ENCODE measurements at places on chromosomes 12 and 14. TPM values are rescaled to one million over a fixed set of nuclear protein-coding genes. Genes with fewer than 3 reads are reported as not detected.

- DNase-seq = no peak
Observed at GRCh38 chr14:61178226-61179060, 102.7 kb downstream of the TMEM30B start.

DNA sequence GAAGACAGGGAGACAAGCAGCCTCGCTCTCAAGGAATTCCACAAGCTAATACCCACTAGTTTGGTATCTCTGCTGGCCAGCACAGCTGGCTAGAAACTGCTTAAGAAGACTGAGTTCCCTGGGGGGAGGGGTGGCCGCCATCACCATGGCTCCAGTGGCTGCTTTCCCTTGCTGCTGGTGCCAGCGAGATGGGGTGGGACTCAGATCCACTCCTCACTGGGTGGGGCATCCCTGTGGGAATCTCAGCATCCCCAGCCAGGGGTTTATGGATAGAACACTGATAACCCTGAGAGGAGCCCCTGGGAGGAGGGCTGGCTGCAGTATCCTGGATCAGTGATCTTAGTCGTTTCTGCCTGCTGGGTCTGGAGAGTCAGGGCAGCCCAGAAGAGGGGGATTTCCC is 170.6 kb upstream of the MDGA2 start:
- no peak for DNase-seq

- no peak for DNase-seq
Observed at GRCh38 chr12:65098364-65098763, 22.7 kb downstream of the WIF1 start.

- DNase-seq = no peak
Observed at GRCh38 chr12:52122540-52122871, 43.0 kb downstream of the SMIM41 start.

DNA sequence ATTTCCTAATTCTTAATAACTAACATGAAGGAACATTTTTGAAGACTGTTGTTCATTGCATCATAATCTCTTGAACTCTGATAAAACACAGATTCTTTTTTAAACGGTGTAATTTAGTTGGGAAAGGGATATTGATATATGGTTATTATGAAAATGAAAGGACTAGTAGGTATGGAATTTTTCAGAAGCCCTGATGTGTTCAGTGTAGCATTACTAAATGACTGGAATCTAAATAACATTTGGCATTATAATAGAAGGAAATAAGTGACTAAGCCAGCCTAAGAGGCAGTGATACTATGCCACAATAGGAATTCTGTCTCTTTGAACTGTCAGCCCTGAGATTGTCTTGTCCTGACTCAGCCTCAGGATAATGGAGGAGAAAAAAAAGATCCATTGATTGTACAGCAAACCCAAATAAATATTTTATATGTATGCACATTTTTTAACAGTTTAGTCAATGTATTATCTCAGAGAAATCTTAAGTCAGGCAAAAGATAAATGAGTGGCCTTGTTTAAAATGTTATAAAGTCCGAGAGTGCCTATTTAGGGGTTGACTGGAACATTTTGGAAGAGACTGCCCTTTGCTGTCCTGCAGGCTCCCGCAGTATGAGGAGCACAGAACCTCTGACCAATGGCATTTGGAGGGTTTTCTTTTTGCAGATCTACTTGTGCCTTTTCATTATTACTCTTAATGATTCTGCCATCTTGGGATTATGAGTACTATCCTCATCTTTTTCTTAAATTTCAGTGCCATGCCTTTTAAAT is 271.2 kb downstream of the EGLN3 start:
- no peak for DNase-seq

DNA sequence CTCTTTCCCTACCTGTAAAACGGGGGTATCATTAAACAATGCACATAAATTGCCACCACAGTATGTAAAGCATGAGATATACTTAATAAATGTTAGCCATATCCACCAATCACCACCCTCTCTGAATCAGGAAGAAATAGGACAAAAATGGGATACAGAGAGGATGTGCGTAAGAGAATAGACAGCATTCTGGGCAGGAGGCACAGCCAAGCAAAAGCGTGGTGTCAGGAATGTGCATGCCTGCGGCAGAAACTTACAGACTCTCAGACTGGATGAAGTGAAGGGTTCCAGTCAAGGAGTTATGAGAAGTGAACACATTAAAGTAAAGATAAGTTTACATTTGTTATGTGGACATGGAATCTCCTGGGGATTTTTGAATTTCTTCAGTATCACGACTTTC is 121.7 kb upstream of the MDM1 start:
- no peak for DNase-seq

DNA sequence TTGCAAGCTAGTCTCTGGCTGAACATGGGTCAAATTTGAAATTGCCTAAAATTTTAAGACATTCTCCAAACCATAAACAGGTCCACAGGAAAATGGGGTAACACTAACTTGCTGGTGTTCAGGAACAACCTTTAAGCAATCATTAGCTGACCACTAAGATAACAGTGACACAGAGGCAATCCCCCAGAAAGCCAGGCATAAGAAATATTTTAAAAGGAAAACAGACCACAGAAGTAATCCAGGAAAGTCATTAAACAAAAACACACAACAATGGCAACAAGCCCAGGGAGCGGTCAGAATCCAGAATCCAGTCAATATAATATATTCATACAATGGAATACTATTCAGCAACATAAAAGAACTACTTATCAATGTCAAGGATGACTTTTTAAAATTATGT is 59.1 kb downstream of the LRP6 start:
- DNase-seq = no peak

DNA sequence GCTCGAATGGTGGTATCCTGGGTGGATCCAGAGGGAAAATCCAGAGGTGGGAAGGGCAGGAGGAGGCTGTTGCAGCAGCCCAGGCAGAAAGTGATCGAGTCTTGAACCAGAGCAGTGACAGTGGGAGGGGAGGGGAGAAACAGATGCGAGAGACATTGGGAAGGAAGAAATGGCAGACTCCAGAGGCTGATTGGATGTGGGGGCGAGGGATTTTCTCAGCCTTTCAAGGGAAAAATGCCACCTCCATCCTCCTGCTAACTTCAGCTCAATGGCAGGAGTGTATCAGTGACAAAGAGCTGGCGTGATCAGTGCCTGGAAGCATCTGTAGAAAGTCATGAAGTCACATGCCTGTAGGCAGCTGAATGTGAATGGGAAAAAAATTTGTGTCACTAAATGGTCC is 38.6 kb upstream of the NRXN3 start:
- DNase-seq = no peak

- DNase-seq = no peak
Observed at GRCh38 chr12:12439636-12440035, 82.8 kb downstream of the BORCS5 start.

- DNase-seq = no peak
Observed at GRCh38 chr12:124737040-124737419, 126.6 kb downstream of the SCARB1 start.

GRCh38 chr14:105323663-105324062 is 9.1 kb downstream of the PACS2 start:
- DNase-seq = no peak

DNA sequence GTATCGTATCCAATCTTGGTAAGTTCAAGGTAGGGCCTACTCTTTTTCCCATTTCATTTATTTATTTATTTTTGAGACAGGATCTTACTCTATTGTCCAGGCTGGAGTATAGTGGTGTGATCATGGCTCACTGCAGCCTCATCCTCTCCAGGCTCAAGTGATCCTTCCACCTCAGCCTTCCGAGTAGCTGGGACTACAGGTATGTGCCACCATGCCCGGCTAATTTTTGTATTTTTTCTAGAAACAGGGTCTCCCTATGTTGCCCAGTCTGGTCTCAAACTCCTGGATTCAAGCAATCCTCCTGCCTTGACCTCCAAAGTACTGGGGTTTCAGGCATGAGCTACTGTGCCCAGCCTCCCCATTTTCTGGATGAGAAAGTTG is 57.2 kb downstream of the CLMN start:
- DNase-seq = no peak

- DNase-seq = no peak
Observed at GRCh38 chr12:122023339-122024131, 1.9 kb downstream of the BCL7A start.

DNA sequence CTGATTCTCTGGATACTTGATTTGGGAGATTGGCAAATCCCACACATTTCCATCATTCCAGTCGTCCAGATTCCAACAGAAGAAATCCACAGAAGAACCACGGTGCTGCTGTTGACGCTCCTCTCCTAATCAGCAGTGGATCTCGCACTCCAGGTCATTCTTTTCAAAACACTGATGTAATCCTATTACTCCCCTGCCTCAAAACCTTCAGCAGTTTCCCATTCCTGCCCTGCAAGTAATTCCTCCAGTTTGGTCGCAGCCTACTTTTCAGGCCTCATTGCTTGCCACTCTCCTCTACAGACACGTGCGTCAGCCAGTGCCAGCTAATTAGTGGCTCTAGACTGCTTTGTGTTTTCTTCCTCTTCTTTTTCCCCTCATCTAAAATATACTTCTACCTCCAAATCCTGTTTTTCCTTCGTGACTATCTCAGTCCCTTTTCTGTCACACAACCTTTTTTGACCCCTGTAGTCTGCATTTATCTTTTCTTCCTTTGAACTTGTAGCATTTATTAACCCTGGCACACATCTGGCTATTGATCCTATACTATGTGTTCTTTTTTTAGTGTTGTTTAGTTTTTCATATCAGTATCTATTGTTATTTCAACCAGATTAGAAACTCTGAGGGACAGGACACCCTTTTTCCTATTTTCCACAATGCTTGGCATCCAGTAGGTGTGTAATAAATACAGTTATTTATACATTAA is 36.8 kb downstream of the PRORP start:
- no peak for DNase-seq

GRCh38 chr14:69620981-69621380 is 9.6 kb downstream of the SUSD6 start:
- no peak for DNase-seq

The P2RX4 gene
- 31.5 TPM for polyA plus RNA-seq

The NELL2 gene
- 19.7 TPM for polyA plus RNA-seq

The MYO1A gene
- 0.11 TPM for polyA plus RNA-seq

The CRY1 gene
- polyA plus RNA-seq = 27.8 TPM

The EXOC3L4 gene
- polyA plus RNA-seq = 8.7 TPM

The PRIMA1 gene
- polyA plus RNA-seq = 1.1 TPM

The COX8C gene
- 0.86 TPM for polyA plus RNA-seq

The CELA1 gene
- polyA plus RNA-seq = not detected

The GXYLT1 gene
- polyA plus RNA-seq = 35.6 TPM

The DHRS2 gene
- 30.8 TPM for polyA plus RNA-seq

The RALGAPA1 gene
- 63.9 TPM for polyA plus RNA-seq

The DTX1 gene
- polyA plus RNA-seq = 15.2 TPM

The MMP17 gene
- polyA plus RNA-seq = 1.2 TPM

Measured in renal cortex interstitium (tissue), 15 donors.